ENCODE measurements at places on chromosomes 2 and 18.

DNA sequence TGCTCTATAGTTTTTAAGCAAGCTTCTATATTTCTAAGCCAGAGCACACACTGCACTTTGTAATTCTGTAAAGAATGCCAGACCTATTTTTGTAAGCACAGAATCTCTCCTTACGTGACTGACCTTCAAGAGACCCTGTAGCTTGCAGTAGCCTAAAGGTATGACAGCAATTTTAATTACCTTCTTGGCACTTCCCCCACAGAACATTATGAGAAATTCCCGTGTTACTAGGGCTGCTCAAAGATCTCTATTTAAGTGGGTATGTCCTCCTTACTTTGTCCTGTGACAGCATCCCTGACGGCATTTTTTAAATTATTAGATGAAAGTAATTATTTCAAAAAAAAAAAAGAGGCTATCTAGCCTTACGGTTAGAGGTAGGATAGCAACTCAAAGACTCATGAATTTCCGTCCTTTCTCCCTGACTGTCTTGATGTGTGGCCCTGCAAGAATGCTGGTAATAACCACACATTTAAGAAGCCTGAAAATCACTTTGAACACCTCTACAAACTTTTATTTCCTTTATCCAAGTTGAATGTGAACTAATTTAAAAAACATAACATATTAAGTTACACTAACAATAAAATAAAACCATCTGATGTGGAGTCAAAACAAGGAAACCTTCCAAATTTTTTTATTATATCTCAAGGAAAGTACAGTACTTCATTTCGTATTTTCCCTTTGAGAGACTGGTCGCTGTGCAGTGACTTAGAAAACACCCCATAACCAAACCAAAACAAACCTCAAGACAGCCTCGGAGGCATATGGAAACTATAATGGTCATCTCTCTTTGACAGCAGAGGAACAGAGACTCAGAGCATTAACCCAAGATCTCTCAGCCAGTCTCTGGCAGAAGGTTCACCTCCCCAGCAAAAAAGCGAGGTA is 54.9 kb downstream of the THUMPD2 start:
- DNase-seq: no peak

- no peak for DNase-seq
Observed at GRCh38 chr2:84477886-84478285, 18.8 kb upstream of the SUCLG1 start.

- DNase-seq: no peak
Observed at GRCh38 chr18:58405107-58405898, 223.6 kb downstream of the ALPK2 start.

- DNase-seq: no peak
Observed at GRCh38 chr2:48709096-48710034, 46.2 kb downstream of the LHCGR start.

DNA sequence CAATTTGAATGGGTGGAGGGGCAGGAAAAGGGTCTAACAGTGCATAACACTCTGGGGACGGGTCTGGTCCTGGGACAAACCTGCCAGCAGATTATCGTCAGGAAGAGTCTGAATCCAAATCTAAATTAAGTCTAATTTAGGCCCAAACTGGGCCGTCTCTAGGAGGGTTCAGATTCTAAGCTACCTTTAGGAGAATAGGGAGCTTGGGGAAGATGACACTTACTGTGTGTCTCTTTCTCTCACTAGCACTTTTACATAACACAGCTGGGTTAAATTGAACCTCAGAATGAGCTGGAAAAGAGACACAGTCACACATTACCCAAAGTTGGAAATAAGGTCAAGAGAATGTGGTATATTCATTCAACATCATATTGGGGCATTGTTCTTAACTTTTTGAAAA is 228.8 kb downstream of the KCNH7 start:
- no peak for DNase-seq
